Lung (tissue), 17 donors: ENCODE measurements at places on chromosomes 4 and X.

DNA sequence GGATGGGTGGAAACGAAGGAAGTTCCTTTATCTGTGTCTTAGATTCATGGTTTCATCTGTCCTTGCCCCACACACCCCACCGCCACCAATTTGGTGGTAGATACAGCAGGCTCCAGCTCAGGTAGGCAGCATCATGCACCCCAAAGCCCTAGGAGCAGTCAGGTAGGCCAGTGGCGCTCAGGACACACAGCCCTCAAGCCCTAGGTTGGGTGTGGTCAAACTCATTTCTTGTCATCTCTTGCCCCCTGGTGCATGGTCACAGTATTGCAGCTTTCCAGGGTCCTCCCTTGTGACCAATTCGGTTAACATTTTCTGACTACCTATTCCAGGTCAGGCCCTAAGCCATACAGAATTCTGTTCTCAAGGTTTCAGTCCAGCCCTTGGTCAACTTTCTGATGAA lies 14.5 kb upstream of the PRRG3 start:
- H3K36me3 ChIP-seq, result no peaks in the 10 kb centered on the region
- H3K4me3 ChIP-seq, result no peak overlapping the region
- no peaks in the 10 kb centered on the region for H3K27me3 ChIP-seq
- no peak overlapping the region for H3K27ac ChIP-seq
- peak; percentile 39 for DNase-seq

GRCh38 chrX:78103001-78103622 lies 936 bp upstream of the PGK1 start:
- peak; percentile 10 for DNase-seq
- peak overlapping the region; percentile 89 for H3K27ac ChIP-seq
- peaks cover 4% of the 10 kb centered on the region for H3K4me1 ChIP-seq

DNA sequence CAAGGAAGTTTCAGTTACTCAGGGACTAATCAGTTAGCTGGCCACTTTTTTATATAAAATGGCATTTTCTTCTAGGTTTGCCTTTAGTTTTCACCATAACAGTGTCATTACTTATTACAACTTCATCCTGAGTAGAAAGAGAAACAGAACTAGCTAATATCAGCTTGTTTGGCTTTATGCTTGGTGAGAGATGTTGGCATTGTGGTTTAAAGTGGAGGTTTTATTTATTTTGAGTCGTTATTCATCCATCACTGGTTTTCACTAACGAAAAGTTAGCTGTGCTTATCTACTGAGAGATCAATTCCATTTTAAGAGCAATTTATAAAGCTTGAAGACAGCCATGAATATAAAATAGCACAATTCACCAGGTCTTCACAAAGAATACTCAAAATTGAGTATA lies 714.5 kb downstream of the GRID2 start:
- no peaks in the 10 kb centered on the region for H3K27me3 ChIP-seq
- no peak for DNase-seq
- no peak overlapping the region for H3K27ac ChIP-seq
- H3K4me1 ChIP-seq, result no peaks in the 10 kb centered on the region
- no peaks in the 10 kb centered on the region for H3K36me3 ChIP-seq

GRCh38 chr4:74114234-74114633 lies 15.2 kb upstream of the CXCL2 start:
- DNase-seq, result no peak
- H3K4me1 ChIP-seq, result peaks cover 8% of the 10 kb centered on the region
- no peaks in the 10 kb centered on the region for H3K27me3 ChIP-seq
- no peak overlapping the region for H3K27ac ChIP-seq

DNA sequence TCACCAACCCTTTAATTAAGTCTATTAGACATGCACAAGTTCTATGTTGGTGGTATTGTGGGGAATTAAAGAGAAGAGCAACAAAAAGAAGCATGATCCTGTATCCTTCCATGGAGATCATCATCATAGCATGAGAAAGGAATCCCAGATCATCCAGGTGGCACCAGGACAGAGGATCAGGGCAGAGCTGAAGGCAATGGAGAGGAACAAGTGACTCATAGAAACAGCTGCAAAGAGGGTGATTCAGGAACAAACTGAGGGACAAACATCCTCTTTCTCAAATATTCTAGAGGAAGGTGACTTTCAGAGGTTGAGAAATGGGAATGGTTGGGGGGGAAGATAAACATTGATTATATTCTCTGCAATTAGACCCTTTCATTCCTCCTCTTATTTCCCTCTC lies 105.5 kb upstream of the OTUD4 start:
- no peaks in the 10 kb centered on the region for H3K36me3 ChIP-seq
- no peak for DNase-seq
- H3K27me3 ChIP-seq, result no peaks in the 10 kb centered on the region
- H3K4me1 ChIP-seq, result no peaks in the 10 kb centered on the region
- H3K4me3 ChIP-seq, result no peak overlapping the region

- H3K27me3 ChIP-seq, result no peaks in the 10 kb centered on the region
- no peaks in the 10 kb centered on the region for H3K36me3 ChIP-seq
- no peak for DNase-seq
- H3K27ac ChIP-seq, result no peak overlapping the region
- H3K4me3 ChIP-seq, result no peak overlapping the region
Measured at GRCh38 chr4:140826701-140827027, 70.5 kb upstream of the TBC1D9 start.
